SK-N-SH (cell line): ENCODE measurements at places on chromosomes 1 and 21.

GRCh38 chr1:42646056-42646455, 12.2 kb upstream of the PPIH start:
- H3K4me3 ChIP-seq, result no peak overlapping the region
- no peak overlapping the region for H3K27ac ChIP-seq
- DNase-seq, result no peak
- no peaks in the 10 kb centered on the region for H3K36me3 ChIP-seq
- no peaks in the 10 kb centered on the region for H3K4me1 ChIP-seq

DNA sequence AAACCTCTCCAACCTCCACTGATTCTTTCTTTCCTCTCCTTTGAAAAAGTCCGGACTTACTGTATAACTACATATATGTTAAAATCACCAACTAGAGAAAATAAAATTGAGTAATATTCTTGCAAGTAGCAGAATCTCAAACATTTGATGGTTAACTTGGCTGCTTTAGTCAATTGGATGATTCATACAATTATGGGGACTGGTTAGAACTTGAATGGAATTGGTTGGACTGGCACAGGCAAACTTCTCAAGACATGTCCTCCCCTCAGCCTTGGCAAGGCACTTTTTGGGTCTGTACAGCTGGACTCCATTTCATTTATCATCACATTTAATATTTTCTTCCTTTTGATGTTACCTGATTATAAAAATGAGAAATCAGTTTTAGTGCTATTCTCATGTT, 6.5 kb downstream of the WLS start:
- 0 out of 2 replicates have a peak, but pooled peaks cover 2% of the 10 kb centered on the region for H3K36me3 ChIP-seq
- H3K4me3 ChIP-seq, result no peak overlapping the region
- peaks cover 8% of the 10 kb centered on the region for H3K4me1 ChIP-seq
- no peaks in the 10 kb centered on the region for H3K27me3 ChIP-seq
- H3K27ac ChIP-seq, result no peak overlapping the region

DNA sequence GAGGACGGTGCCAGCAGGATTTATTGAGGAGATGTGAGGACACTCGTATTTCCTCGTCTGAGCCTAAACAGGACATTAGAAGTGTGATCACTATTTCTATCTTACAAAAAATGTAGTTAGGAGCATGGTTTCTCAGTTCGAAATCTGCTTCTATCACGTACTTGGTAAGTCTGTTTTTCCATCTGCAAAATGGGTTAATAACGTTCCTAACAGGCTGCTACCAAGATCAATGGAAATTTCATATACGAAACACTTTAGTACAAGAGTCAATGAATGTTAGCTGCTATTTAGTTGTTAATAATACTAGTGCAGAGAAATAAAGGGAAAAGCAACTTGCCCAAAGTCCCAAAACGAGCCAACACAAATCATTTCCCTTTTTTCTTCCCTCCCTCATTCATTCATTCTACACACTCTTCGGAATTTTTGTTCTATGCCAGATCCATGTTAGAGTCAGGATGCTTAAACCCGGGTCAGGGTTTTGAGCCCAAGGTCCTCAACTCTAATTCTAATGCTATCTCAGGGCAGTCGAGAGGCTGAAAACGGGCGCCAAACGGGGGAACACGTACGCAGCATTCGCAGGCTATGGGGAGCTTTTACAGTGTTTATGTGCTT, 608 bp downstream of the SNRNP40 start:
- H3K36me3 ChIP-seq, result peaks cover 14% of the 10 kb centered on the region
- peaks cover 5% of the 10 kb centered on the region for H3K4me1 ChIP-seq
- no peaks in the 10 kb centered on the region for H3K27me3 ChIP-seq

DNA sequence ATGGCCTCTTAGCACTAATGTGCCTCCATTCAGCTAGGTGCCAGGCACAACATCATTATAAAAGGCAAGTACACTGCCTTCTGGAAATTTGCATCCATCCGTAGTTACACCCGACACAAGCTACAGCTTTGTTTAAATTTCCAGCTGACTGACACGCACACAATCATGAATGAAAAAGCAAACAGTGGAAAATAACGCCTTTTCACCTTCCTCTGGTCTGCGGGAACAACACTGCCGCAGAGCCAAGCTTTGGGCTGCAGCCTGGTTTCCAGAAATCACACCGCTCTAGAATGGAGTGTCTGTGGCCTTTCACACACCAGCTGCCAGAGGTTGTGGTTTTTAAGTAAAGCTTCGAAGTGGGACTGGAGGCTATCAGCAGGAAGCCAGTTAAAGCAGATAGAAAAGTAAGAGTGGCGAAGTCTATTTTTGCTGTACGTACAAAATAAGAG, 142.8 kb upstream of the COA6 start:
- no peaks in the 10 kb centered on the region for H3K27me3 ChIP-seq
- H3K27ac ChIP-seq, result no peak overlapping the region
- H3K4me3 ChIP-seq, result no peak overlapping the region
- H3K4me1 ChIP-seq, result peaks cover 17% of the 10 kb centered on the region

DNA sequence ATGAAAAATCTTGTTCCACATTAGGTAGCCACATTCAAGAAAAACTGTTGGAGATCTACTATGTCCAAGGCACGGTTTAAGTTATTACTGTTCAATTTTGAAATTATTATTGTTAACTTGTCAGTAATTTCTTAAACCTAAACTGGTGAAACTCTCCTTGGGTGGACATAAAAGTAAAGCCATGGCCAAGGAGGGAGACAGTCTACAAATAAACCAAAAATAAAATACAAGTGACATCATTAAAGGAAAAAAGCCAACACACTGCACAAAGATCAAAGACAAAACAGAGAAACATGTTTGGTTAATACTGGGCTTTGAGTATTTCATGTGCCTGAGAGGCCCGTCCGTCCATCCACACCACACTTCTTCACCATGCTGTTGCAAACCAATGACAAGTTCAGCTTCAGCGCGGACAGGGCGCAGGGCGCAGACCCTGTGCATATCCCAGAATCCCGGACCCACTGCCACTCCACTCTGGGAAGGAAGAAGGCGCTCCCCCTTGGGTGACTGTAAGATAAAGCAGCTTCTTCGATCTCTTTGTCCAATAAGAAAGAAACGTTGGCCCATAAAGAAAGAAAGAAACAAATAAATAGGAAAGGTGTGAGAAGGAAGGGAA, 918 bp upstream of the RASAL2 start:
- H3K27me3 ChIP-seq, result no peaks in the 10 kb centered on the region
- peaks cover 10% of the 10 kb centered on the region for H3K4me1 ChIP-seq
- DNase-seq, result peak; percentile 63
- peak overlapping the region; percentile 99 for H3K4me3 ChIP-seq
- peak overlapping the region; percentile 77 for H3K27ac ChIP-seq

DNA sequence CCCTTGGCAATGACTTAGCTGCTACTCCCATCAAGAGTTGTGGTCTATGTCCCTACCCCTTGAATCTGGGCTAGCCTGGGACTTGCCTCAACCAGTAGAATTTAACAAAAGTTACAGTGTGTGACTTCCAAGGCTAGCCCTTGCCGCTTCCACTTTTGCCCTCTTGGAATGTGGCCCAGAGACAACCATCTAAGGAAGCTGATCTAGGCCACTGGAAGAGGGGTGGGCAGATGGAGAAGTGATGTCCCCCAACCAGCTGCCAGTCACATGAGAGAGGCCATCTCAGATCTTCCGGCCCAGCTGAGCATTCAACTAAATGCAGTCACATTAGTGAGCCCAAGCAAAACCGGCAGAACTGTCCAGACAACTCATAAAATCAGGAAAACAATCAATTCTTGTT, 115.1 kb downstream of the TOMM20 start:
- H3K4me1 ChIP-seq, result peaks cover 9% of the 10 kb centered on the region
- peaks cover under 1% of the 10 kb centered on the region for H3K36me3 ChIP-seq
- no peaks in the 10 kb centered on the region for H3K27me3 ChIP-seq
- no peak overlapping the region for H3K4me3 ChIP-seq
- H3K27ac ChIP-seq, result no peak overlapping the region
- DNase-seq, result no peak

DNA sequence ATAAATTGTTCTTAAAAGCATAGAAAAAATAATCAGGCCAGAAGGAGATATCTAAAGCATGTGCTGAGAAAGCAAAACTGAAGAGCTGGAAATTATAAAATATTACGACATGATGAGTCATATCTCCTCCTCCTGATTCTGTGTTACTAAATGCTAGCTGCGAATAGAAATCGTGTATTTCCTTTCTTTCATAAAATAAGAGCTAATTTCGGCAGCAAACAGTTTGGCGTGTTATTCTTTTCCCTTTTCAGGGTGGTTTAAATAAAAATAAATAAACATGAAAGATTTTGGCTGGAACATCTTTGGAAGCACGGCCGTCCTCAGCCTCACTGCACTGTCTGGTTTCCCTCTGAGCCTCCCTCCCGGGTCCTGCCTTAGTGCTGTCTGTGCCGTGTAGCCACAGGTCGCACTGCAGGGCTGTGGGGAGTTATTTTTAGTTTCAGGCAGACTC, 56.0 kb downstream of the ADARB1 start:
- no peak for DNase-seq
- peak overlapping the region; percentile 74 for H3K27ac ChIP-seq
- no peaks in the 10 kb centered on the region for H3K27me3 ChIP-seq
- H3K36me3 ChIP-seq, result no peaks in the 10 kb centered on the region
- H3K4me1 ChIP-seq, result peaks cover 22% of the 10 kb centered on the region

GRCh38 chr1:16925635-16926490, 4.1 kb downstream of the CROCC start:
- H3K27me3 ChIP-seq, result no peaks in the 10 kb centered on the region
- H3K4me3 ChIP-seq, result no peak overlapping the region
- DNase-seq, result peak; percentile 50

- H3K36me3 ChIP-seq, result peaks cover 16% of the 10 kb centered on the region
- H3K4me3 ChIP-seq, result peak overlapping the region; percentile 78
- peak overlapping the region; percentile 81 for H3K27ac ChIP-seq
- H3K4me1 ChIP-seq, result 0 out of 2 replicates have a peak, but pooled peaks cover 7% of the 10 kb centered on the region
- peak; percentile 76 for DNase-seq
- no peaks in the 10 kb centered on the region for H3K27me3 ChIP-seq
Observed at GRCh38 chr21:33403786-33404585, 773 bp downstream of the IFNGR2 start.

GRCh38 chr1:210117681-210118170, 114.9 kb upstream of the SERTAD4 start:
- no peaks in the 10 kb centered on the region for H3K27me3 ChIP-seq
- peaks cover 5% of the 10 kb centered on the region; the same call in 1 of the 2 replicates for H3K4me1 ChIP-seq
- H3K27ac ChIP-seq, result no peak overlapping the region
- no peak for DNase-seq

GRCh38 chr1:166350490-166350889, 183.7 kb upstream of the FAM78B start:
- H3K27ac ChIP-seq, result no peak overlapping the region
- no peaks in the 10 kb centered on the region for H3K36me3 ChIP-seq
- H3K4me1 ChIP-seq, result peaks cover 3% of the 10 kb centered on the region; the same call in 1 of the 2 replicates
- no peak overlapping the region for H3K4me3 ChIP-seq

- no peak overlapping the region for H3K4me3 ChIP-seq
- no peaks in the 10 kb centered on the region for H3K4me1 ChIP-seq
- no peak overlapping the region for H3K27ac ChIP-seq
- no peak for DNase-seq
- no peaks in the 10 kb centered on the region for H3K27me3 ChIP-seq
Observed at GRCh38 chr1:189646066-189646465, 831.6 kb downstream of the BRINP3 start.

DNA sequence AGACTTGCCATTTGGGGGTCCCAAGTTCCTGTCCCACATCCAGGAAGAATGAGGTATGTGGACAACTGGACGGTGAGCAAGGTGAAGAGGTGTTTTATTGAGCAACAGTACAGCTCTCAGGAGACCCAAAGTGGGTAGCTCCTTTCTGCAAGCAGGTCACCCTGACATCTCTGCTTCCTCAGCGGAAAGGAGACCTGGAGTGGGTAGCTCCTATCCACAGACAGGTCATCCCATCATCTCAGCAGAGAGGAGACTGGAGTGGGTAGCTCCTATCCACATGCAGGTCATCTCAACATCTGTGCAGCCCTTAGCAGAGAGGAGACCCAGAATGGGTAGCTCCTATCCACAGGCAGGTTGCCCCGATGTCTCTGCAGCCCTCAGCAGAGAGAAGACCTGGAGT, 13.8 kb upstream of the FNBP1L start:
- no peak for DNase-seq
- no peaks in the 10 kb centered on the region for H3K4me1 ChIP-seq
- no peak overlapping the region for H3K27ac ChIP-seq
- H3K27me3 ChIP-seq, result no peaks in the 10 kb centered on the region

DNA sequence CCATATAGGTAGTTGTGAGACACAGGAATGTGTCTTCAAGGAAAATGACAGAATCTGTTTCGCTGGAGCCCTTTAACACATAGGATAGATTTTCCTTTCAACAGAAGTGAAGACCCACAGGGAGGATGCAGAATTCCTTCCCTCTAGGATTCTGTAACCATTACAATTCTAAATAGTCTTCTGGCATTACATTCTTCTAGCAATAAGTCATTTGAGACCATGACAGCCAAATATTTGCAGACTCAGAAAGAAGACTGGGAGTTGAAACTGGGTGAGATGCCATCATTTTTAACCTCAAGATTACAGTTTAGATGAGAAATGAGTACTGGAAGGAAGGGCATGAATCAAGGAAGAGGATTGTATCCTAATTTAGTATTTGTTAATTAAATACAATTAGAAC, 61.6 kb downstream of the ZBTB18 start:
- peak overlapping the region; percentile 82; the same call in 1 of the 2 replicates for H3K27ac ChIP-seq
- no peak overlapping the region for H3K4me3 ChIP-seq
- H3K4me1 ChIP-seq, result peaks cover 14% of the 10 kb centered on the region
- H3K36me3 ChIP-seq, result no peaks in the 10 kb centered on the region
- H3K27me3 ChIP-seq, result no peaks in the 10 kb centered on the region

GRCh38 chr21:33109574-33110339, 39.8 kb downstream of the OLIG1 start:
- H3K36me3 ChIP-seq, result no peaks in the 10 kb centered on the region
- H3K4me1 ChIP-seq, result no peaks in the 10 kb centered on the region
- H3K27me3 ChIP-seq, result peaks cover 94% of the 10 kb centered on the region
- no peak overlapping the region for H3K4me3 ChIP-seq
- no peak for DNase-seq

DNA sequence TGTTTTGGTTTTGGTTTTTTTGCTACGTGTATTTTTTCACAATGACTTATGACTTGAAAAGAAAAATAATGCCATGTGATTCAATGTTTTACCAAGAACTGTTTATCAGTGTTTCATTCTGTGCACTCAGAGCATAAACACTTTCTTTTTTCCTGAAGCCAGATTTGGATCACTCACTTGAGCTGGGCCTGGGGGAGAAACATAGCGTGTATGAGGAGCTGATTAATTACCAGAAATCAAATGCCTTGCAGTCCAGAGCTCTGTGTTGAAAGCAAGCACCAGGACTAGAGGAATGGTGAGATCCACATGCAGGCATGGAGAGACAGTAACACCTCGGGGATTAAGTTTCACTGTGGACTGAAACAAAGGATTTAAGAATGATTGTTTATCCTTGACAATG, 642.1 kb upstream of the ADGRL2 start:
- H3K36me3 ChIP-seq, result no peaks in the 10 kb centered on the region
- no peaks in the 10 kb centered on the region for H3K4me1 ChIP-seq
- no peak overlapping the region for H3K4me3 ChIP-seq
- peak; percentile 5 for DNase-seq
- no peaks in the 10 kb centered on the region for H3K27me3 ChIP-seq
- H3K27ac ChIP-seq, result no peak overlapping the region

GRCh38 chr1:217332431-217333065, 298.3 kb downstream of the GPATCH2 start:
- no peaks in the 10 kb centered on the region; the same call in 1 of the 2 replicates for H3K4me1 ChIP-seq
- DNase-seq, result no peak
- no peak overlapping the region for H3K4me3 ChIP-seq
- H3K36me3 ChIP-seq, result no peaks in the 10 kb centered on the region
- no peaks in the 10 kb centered on the region for H3K27me3 ChIP-seq
